ENCODE measurements at places on chromosomes 1 and 21.

GRCh38 chr21:15713412-15713811, 16.4 kb upstream of the USP25 start:
- DNase-seq, result no peak

DNA sequence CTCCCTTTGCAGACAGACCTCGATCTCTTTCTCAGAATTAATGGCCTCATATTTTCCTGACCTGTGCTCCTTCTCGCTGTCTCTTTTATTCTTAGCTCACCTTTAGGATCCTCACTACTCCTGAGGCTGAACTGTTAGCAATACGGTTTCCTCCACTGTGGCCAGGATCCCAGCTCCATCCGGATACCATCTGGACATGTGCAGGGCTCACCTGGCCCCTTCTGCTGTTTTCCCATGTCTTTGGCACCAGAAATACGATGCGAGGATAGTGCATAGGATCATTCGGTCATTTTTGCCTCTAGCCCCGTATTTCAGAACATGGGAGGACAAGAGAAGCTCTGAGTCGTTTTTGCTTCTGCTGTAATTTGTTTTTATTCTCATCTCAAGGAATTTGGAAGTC, 108.5 kb upstream of the KIF26B start:
- DNase-seq, result no peak

DNA sequence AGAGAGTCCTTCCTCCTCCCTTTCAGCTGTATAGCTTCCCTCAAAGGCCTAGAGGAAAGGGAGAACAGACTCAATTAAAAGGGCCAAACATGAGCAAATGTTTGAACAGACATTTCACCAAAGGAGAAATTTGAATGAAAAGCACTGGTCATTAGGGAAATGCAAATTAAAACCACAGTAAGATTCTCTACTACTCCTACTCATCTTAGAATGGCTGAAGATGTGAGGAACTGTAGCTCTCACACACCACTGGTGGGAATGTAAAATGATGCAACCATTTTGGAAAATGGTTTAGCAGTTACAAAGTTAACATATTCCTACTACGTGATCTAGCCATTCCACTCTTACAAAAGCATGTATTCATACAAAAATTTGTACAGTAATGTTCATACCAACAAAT, 253.0 kb upstream of the HOOK1 start:
- no peak for DNase-seq

- no peak for DNase-seq
Observed at GRCh38 chr1:201717286-201717685, 111.7 kb upstream of the IPO9 start.

DNA sequence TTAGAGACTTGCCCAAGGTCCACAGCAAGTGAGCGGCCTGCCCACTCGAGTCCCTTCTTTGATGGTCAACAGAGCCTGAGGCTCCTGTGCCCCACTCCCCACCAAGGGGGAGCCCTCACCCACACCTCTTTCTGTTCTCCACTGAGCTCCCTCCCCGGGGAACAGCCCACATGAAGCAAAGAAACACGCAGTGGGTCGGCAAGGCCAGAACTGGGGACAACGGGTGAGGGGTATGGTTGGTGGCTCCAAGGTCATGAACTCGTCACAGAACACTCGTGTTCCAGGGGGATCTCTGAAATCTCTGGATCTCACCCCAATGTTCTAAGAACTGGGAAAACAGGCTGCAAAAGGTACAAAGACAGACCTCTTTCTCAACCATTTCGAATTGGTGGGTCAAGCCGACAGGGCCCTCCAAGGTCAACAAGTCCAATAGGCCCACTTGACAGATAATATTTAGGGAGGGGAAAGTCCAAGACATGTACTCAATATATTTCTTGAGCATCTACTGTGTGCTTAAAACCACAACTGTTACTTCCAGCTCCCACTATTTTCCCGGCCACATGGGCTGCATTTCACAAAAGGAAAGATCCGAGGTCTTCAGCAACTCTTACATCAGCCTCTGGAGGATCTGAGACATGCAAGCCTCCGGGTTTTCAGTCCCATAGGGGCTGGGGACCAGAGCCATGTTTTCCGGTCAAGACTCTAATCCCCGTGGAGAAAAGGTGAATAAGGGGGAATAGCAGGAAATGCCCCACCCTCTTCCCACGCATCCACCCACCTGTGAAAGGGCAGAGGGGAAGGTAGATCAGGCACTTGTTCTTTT, 1.1 kb upstream of the RAP1GAP start:
- DNase-seq, result no peak

DNA sequence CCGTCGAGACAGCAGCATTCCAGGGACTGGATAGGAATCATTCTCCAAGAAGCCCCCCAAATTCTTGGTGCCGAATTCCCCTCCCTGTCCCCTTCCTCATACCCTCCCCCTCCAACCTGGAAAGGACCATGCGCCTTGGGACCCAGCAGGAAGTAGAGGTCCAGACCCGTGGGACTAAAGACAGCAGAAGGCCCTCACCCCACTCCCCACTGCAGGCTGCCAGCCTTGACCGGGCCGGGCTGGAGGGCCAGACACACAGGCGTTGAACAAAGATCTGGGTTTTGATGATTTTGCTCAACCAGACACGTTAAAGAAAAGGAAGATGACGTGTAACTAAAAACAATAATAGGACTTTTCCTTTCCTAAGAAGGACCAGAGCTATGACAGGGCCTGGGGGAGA, 286.5 kb downstream of the NPHP4 start:
- no peak for DNase-seq

GRCh38 chr1:160905617-160905989, 20.6 kb upstream of the ITLN1 start:
- DNase-seq, result no peak

GRCh38 chr1:163165119-163165518, 37.6 kb downstream of the RGS5 start:
- DNase-seq, result no peak

- no peak for DNase-seq
Observed at GRCh38 chr1:39472826-39473225, 18.6 kb upstream of the BMP8A start.

- no peak for DNase-seq
Observed at GRCh38 chr1:198156745-198157240, at the start of gene NEK7. Gene NEK7, plus strand, starts transcription at chr1:198156998. Its CDS starts 75,583 bp downstream, at chr1:198232581.
